ENCODE measurements at places on chromosomes 16 and 17.

DNA sequence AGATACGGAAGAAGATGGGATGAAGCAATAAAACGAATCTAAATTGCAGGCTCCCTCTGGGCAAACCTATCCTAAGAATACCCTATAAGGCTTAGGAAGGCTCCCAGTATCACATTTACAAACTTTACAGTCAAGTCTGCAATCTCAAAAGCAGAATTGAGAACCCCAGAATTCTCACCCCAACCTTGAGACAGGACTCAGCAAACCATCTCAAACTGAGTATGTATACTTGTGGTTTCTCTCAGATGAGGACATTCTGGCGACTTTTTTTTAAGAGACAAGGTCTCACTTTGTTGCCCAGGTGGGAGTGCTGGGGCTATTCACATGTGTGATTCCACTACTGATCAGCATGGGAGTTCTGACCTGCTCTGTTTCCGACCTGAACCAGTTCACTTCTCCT lies 19.3 kb upstream of the ITGA2B start:
- no peaks in the 10 kb centered on the region for H3K27me3 ChIP-seq
- peaks cover 4% of the 10 kb centered on the region for H3K4me1 ChIP-seq
- no peak overlapping the region for H3K4me3 ChIP-seq

DNA sequence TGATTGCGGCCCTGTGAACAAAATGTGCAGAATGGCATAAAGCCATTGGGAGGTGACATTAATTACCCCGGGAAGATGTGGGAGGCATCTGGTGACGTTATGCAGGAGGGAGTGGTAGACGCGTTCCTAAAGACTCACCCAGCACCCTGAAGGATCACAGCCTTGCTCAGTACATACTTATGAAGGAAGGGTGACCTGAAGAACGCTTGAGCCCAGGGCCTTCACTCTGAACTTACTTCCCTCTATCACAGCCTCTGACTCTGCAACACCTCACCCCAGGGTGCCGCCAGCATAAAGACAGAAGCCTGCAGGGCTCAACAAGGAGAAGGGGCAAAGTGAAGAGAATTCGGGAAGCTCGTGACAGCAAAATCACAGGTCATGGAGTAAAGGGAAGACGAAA lies 9.4 kb downstream of the MFSD6L start:
- DNase-seq = no peak
- no peak overlapping the region for H3K4me3 ChIP-seq
- no peaks in the 10 kb centered on the region for H3K36me3 ChIP-seq

DNA sequence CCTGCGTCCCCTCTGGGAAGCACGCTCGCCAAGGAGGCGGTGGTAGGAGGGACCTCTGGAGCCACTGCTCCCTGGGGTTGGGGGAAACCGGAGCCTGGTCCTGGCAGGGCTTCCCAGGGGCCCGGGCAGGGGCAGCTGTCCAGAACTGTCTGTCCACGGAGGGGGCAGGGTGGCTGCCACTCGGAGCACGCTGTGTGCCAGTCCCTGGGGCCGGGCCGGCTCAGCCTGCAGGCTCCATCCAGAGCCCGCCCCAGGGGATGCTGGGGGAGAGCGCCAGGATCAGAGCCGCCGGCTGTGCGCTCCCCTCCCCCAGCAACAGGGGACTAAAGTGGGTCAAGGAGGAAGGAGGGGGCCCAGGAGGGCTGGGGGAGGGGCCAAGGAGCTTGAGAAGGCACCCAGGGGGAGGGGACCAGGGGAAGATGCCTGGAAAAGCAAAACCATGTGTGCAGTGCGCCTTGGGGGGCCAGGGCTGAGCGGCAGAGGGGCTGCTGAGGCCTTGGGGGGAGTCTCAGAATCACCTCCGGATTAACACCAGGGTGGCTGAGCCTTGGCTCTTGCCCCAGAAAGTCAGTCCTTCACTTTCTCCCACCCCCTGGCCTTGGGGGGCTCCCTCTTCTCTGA lies 21.3 kb downstream of the ZNF423 start:
- H3K36me3 ChIP-seq = peaks cover 2% of the 10 kb centered on the region
- DNase-seq = no peak
- no peak overlapping the region for H3K4me3 ChIP-seq
- H3K27ac ChIP-seq = no peak overlapping the region
- H3K27me3 ChIP-seq = peaks cover 41% of the 10 kb centered on the region

GRCh38 chr17:8994319-8994718 lies 27.0 kb upstream of the NTN1 start:
- no peaks in the 10 kb centered on the region for H3K27me3 ChIP-seq
- no peak overlapping the region for H3K4me3 ChIP-seq
- H3K4me1 ChIP-seq = peaks cover 10% of the 10 kb centered on the region
- H3K36me3 ChIP-seq = peaks cover 3% of the 10 kb centered on the region
- no peak overlapping the region for H3K27ac ChIP-seq
- DNase-seq = peak; percentile 40

- no peak overlapping the region for H3K4me3 ChIP-seq
- H3K27me3 ChIP-seq = no peaks in the 10 kb centered on the region
- no peak for DNase-seq
- peaks cover 41% of the 10 kb centered on the region for H3K4me1 ChIP-seq
Observed at GRCh38 chr16:16029431-16030011, 80.1 kb downstream of the ABCC1 start.

GRCh38 chr16:54283725-54284318 lies 2.8 kb downstream of the IRX3 start:
- peaks cover 2% of the 10 kb centered on the region for H3K36me3 ChIP-seq
- no peak for DNase-seq
- H3K27ac ChIP-seq = no peak overlapping the region
- peaks cover 86% of the 10 kb centered on the region for H3K27me3 ChIP-seq
- no peak overlapping the region for H3K4me3 ChIP-seq

GRCh38 chr16:56966093-56966475 lies 4.3 kb downstream of the CETP start:
- H3K4me1 ChIP-seq = peaks cover 26% of the 10 kb centered on the region
- DNase-seq = no peak
- peaks cover 4% of the 10 kb centered on the region for H3K36me3 ChIP-seq
- peak overlapping the region; percentile 11 for H3K27ac ChIP-seq

DNA sequence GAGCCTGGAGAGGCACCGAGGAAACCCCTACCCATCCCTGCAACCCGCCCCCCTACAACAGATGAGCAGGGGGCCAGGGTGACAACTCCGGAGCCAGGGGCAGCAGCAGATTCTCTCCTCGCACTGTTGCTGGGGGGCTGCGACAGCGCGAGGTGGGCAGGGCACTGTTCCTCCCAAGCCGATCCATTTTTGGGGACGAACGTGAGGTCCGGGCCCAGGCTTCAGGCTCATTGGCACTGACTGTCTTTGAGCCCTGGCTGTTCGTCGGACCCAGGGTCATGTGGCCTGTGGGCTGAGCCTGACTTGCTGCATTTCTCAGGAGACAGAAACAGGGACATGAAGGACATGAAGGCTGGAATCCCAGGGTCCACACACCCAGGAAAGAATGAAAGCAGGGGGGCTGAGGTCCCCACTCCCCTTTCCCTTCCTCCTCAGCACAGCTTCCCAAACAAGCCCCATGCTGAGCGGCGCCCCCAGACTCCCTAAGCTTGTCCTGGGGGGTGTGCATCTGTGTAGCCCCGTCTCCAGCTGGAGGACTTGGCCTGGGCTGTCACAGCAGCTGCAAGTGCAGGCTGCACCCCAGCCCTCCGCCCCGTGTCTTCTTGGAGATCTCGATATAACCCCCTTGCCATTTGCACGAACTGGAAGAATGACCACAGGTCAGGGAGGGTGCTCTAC lies 18.7 kb downstream of the CEP295NL start:
- peaks cover 24% of the 10 kb centered on the region for H3K27me3 ChIP-seq
- no peaks in the 10 kb centered on the region for H3K4me1 ChIP-seq
- H3K36me3 ChIP-seq = peaks cover 2% of the 10 kb centered on the region
- no peak overlapping the region for H3K4me3 ChIP-seq

DNA sequence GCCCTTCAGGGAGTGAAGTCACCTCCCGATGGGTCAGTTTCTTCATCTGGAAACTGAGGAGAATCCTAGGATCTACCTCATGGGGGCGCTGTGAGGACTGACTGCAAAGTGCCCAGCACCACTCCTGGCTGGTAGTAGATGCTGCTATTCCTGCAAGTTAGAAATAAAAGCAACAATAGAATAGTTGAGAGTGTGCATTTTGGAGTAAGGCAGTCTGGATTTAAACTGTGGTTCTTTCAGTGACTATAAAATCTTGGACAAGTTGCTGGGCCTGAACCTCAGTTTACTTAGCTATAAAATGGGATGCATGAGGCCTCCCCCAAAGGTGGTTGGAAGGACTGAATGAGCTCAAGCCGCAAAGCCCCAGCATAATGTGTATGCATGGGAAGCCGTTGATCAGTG lies 70.6 kb downstream of the CYB5B start:
- no peaks in the 10 kb centered on the region for H3K27me3 ChIP-seq
- no peaks in the 10 kb centered on the region for H3K36me3 ChIP-seq
- no peak overlapping the region for H3K4me3 ChIP-seq
- no peak overlapping the region for H3K27ac ChIP-seq
- no peaks in the 10 kb centered on the region for H3K4me1 ChIP-seq
- no peak for DNase-seq

- no peaks in the 10 kb centered on the region for H3K36me3 ChIP-seq
- H3K27me3 ChIP-seq = peaks cover 14% of the 10 kb centered on the region
- no peak overlapping the region for H3K4me3 ChIP-seq
- H3K4me1 ChIP-seq = no peaks in the 10 kb centered on the region
- H3K27ac ChIP-seq = peak overlapping the region; percentile 71
- DNase-seq = no peak
Observed at GRCh38 chr17:45341533-45342158, 24.8 kb upstream of the MAP3K14 start.

DNA sequence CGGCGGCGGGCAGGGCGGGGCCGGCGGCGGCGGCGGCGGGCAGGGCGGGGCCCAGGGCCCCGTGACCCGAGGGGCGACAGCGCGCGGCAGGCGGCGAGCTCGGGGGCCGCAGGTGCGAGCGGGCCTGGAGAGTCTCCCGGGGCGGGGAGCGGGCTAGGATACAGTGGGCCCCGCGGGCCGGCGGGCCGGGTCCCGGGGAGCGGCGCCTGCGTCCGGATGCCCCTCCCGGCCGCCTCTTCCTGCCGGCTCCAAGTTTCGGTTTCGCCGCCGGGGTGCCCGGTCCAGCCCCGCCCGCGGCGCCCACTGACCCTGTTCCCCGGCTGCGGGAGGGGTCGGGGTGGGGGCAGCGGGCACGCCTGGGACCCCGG lies at the start of gene RNF213:
TSS of gene RNF213 (plus strand) at position 62 of the 368 bp plus-strand sequence. CDS start 2,830 bp downstream, outside the sequence.
- H3K36me3 ChIP-seq = peaks cover 29% of the 10 kb centered on the region
- H3K27me3 ChIP-seq = no peaks in the 10 kb centered on the region
- peak; percentile 33 for DNase-seq
- peak within 1 kb of the TSS; percentile 92 for H3K27ac ChIP-seq

DNA sequence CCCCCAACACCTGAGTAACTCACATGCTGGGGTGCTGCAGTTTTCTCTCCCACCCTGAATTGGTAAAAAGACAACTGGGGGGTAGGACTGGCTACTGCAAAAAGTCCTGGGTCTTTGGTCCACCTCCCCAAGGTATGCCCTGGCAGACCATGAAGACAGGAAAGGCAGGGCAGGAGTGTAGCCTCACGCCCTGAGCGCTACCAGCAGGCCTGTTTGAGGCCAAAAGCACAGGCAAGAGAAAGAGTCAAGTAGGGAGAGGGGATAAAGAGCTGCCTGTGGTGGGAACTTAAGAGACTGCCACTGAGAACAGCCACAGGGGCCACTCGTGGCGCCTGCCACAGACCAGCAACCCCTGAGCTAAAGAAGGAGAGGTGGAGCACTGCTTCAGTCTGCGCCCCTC lies 13.8 kb downstream of the PSMB3 start:
- H3K4me3 ChIP-seq = no peak overlapping the region
- peaks cover 56% of the 10 kb centered on the region for H3K36me3 ChIP-seq
- H3K4me1 ChIP-seq = peaks cover 6% of the 10 kb centered on the region
- no peaks in the 10 kb centered on the region for H3K27me3 ChIP-seq
- H3K27ac ChIP-seq = peak overlapping the region; percentile 48
- no peak for DNase-seq

DNA sequence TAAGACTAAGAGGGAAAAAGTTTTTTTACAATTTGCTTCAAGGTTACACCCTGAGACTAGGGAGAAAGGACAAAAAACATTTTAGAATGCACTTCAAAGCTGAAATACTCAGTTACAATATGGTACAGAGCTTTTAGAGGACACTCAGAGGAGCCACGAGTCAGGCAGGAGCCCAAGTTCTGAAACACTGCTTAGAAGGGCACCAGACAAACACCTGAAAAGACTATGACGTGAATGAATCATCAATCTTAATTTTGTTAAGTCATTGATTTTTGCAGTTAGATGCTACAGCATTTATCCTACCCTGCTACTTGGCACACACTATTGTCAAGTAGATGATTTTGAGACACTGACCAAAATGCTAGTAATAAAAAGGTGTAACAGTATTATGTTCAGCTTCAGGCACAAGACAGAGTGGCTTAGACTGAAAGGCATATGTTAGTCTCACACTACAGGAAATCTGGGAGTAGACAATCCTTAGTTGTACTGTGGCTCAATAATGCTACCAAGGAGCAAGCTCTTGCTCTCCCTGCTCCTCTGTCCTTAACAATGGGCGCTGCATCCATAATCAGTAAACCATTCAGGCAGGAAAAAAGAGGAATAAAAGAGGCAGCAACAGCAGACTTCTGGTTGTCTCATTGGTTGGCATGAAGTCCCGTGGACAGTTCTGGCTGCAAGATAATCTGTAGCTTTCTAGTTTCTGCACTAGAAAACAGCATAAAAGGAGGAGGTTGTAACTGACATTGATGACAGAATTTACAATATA lies 151.8 kb downstream of the ABCA8 start:
- H3K4me1 ChIP-seq = no peaks in the 10 kb centered on the region
- H3K27me3 ChIP-seq = peaks cover 20% of the 10 kb centered on the region
- no peak overlapping the region for H3K27ac ChIP-seq
- H3K36me3 ChIP-seq = no peaks in the 10 kb centered on the region

DNA sequence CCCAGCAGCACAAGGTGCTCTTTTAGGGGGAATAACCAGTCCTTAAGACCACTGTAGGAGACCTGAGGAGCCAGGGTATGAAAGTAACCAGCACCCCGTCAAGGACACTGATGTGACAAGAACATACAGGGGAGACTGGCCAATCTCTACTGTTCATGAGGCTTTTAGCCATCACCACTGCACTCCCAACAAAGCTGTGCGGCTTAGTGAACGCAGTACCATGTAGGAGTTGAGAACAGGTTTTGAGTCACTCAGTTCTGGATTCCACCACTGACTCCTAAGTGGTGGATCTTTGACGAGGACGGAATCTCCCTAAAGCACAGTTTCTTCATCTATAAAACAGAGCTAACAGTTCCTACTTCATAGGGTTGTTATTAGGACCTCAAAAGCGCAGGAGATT lies 26.8 kb downstream of the COG4 start:
- H3K36me3 ChIP-seq = peaks cover 51% of the 10 kb centered on the region
- no peak for DNase-seq
- H3K4me3 ChIP-seq = no peak overlapping the region
- H3K27ac ChIP-seq = no peak overlapping the region
- H3K27me3 ChIP-seq = no peaks in the 10 kb centered on the region
- H3K4me1 ChIP-seq = peaks cover 5% of the 10 kb centered on the region

Data from central memory CD8-positive, alpha-beta T cell (primary cell).